ENCODE measurements at places on chromosomes 3 and 15. TPM values are rescaled to one million over a fixed set of nuclear protein-coding genes. Genes with fewer than 3 reads are reported as not detected.

DNA sequence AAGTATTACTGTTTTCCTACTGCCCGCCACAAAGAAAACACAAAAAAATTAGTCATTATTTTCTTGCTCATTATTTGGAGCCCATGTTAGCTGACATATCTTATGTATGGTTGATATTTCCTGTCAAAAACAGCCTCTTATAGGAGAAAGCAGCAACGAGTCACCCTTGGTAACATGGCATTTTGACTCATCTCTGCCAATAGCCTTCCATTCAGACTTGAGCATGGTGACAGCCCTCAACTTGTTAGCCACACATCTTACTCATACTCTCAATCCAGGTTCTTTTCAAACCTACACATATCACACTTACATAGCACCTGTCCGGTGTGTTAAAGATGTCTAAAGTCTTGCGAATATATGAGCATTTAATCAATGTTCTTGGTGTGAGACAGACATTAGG is 109.4 kb upstream of the SAMMSON start:
- H3K4me3 ChIP-seq = no peak overlapping the region
- peak; percentile 50 for DNase-seq

GRCh38 chr3:190601622-190602021 is 87.7 kb downstream of the IL1RAP start:
- H3K36me3 ChIP-seq = peaks cover 5% of the 10 kb centered on the region
- no peak overlapping the region for H3K27ac ChIP-seq
- peaks cover 8% of the 10 kb centered on the region for H3K4me1 ChIP-seq
- no peak overlapping the region for H3K4me3 ChIP-seq
- no peak for DNase-seq

- no peaks in the 10 kb centered on the region for H3K27me3 ChIP-seq
- H3K4me1 ChIP-seq = peaks cover 15% of the 10 kb centered on the region
- peak; percentile 72 for DNase-seq
- no peak overlapping the region for H3K4me3 ChIP-seq
- peaks cover 16% of the 10 kb centered on the region for H3K36me3 ChIP-seq
These were observed 1.3 kb downstream of the ELL3 start for GRCh38 chr15:43775411-43775965.

DNA sequence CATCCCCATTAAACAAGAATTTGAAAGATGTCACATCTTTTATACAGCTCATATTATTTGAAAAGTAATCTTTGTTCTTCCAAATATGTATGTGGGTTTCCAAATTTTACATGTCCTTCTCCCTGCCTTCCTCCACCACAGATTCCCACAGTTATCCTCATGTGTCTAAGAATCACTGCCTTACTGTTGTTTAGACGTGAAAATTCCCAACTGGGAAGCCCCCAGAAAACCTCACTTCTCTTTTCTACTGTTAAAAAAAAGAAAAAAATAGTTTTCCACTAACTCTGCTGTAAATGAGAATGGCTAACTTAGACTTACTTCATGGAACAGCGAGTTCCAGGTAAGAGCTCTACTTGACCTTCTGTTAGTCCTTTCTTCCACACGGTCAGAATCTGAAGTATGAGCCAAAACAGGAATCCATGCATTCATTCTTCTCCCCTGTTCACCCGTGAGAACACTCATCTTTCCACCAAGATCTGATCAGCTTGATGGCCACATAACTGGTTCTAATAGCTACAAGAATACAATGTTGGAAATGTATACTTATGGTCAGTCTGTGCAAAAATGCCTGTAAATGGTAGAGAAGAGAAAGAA is 17.9 kb upstream of the CSTA start:
- no peaks in the 10 kb centered on the region for H3K36me3 ChIP-seq
- peaks cover 14% of the 10 kb centered on the region for H3K27me3 ChIP-seq
- H3K27ac ChIP-seq = no peak overlapping the region
- DNase-seq = no peak
- H3K4me3 ChIP-seq = no peak overlapping the region
- H3K4me1 ChIP-seq = no peaks in the 10 kb centered on the region

DNA sequence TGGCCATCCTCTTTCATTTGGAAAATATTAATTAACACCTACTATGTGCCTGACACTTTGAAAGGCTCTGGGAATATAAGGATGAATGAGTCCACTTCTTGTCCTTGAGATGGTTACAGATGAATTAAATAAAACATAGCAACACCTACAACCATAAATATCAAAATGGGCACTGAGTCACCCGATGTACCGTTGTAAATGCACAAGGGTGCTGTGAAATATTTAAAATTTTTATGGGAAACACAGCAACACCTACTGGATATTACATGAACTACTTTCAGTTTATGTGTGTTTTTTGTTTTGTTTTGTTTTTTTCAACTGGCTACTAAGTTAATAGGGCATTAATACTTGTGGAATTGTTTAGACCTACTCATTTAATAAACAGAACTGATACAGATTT is 239.0 kb upstream of the NAALADL2 start:
- no peaks in the 10 kb centered on the region for H3K27me3 ChIP-seq
- no peak overlapping the region for H3K27ac ChIP-seq
- H3K4me3 ChIP-seq = no peak overlapping the region
- peak; percentile 50 for DNase-seq

- no peak for DNase-seq
- no peak overlapping the region for H3K27ac ChIP-seq
- peaks cover 6% of the 10 kb centered on the region for H3K27me3 ChIP-seq
- no peaks in the 10 kb centered on the region for H3K36me3 ChIP-seq
- peak overlapping the region; percentile 55 for H3K4me3 ChIP-seq
These were observed 994 bp downstream of the MESP1 start for GRCh38 chr15:89749951-89750559.

- H3K27ac ChIP-seq = no peak overlapping the region
- no peak for DNase-seq
- H3K36me3 ChIP-seq = no peaks in the 10 kb centered on the region
- no peaks in the 10 kb centered on the region for H3K27me3 ChIP-seq
These were observed 550.4 kb upstream of the ARPP21 start for GRCh38 chr3:35088943-35089342.

DNA sequence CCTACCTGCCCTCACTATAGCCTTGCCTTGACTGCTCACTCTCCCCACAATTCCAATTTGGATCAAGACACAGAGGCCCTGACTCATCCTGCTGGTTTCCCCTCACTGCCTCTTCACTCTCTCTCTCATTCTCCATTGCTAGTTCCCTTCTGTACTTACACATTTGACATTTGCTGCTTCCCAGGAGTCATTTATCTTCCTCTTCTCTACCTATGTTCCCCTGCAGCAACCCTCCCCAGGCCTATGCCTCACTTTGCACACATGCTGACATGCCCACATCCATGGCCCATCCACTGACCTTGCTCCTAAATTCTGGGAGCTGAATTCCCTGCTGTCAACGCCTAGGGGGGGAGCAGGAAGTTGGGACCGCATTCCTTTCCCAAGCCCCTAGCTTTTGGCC is 82.2 kb downstream of the SRGAP3 start:
- no peak overlapping the region for H3K4me3 ChIP-seq
- H3K27ac ChIP-seq = no peak overlapping the region
- no peaks in the 10 kb centered on the region for H3K36me3 ChIP-seq
- no peak for DNase-seq

DNA sequence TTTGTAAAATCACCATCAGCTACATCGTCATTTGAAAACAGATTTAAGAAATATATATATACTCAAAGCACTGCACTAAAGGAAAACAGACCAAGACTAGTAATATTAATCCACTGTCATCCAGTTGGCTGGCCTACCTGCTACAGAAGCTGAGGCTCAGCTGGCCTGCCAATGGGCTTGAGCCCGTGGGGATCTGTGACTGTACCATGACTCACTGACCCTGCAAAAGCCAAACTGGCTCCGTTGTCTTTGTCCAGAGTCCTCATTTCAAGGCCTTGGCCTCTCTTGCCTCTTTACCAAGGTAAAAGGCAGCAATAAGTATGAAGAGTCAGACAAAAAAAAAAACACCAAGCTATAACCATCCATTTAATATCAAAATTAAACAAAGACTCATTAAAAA is 463.5 kb upstream of the RASGRP1 start:
- peak overlapping the region; percentile 80 for H3K27ac ChIP-seq
- no peaks in the 10 kb centered on the region for H3K27me3 ChIP-seq
- DNase-seq = peak; percentile 61
- no peak overlapping the region for H3K4me3 ChIP-seq
- peaks cover 67% of the 10 kb centered on the region for H3K4me1 ChIP-seq

DNA sequence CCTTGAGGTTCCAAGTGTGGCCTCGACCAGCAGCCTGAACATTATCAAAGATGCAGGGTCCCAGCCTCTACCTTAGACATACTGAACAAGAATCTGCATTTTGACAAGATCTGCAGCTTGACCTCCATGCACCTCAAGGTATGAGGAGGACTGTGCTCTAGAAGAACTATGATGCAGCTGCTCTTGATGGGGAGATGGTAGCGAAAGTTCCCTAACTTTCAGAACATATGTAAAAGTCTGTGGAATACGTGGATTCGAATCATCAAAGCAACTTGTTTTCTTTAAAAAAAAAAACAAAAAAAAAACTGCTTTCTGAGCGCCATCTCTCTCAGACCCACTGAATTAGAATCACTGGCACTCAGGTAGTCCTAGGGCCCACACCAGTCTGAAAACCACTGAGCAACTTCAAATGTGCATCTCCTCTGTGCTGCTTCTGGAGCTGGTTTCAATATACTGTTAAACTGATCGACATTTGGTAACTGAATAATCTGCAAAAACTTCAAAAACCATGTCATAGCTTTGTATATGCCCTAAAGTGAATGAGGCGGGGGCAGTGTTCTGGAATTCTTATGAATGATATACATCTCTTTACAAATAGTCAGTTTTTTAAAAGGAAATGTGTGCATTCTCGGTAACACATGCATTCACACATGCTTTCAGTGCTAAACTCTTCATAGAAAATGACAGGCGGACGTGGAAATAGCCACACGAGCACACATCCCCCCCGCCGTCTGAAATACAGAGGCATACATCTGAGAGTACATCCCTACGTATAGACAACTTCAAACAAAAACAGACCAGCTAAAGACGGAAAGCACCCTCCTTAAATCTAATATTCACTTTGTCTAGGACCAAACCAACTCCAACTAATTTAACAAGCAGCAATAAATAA is 128.8 kb downstream of the FOXP1 start:
- no peak overlapping the region for H3K4me3 ChIP-seq
- no peaks in the 10 kb centered on the region for H3K27me3 ChIP-seq
- H3K36me3 ChIP-seq = no peaks in the 10 kb centered on the region
- DNase-seq = no peak

GRCh38 chr15:83784975-83785374 is 131.1 kb downstream of the ADAMTSL3 start:
- no peaks in the 10 kb centered on the region for H3K36me3 ChIP-seq
- H3K27me3 ChIP-seq = peaks cover 3% of the 10 kb centered on the region
- no peak overlapping the region for H3K4me3 ChIP-seq
- no peaks in the 10 kb centered on the region for H3K4me1 ChIP-seq
- no peak for DNase-seq

- peak; percentile 51 for DNase-seq
- no peaks in the 10 kb centered on the region for H3K27me3 ChIP-seq
- H3K4me3 ChIP-seq = no peak overlapping the region
- H3K4me1 ChIP-seq = 0 out of 2 replicates have a peak, but pooled peaks cover 8% of the 10 kb centered on the region
These were observed 166.6 kb downstream of the ANO10 start for GRCh38 chr3:43455233-43455632.

GRCh38 chr15:88628018-88628654 is 7.0 kb downstream of the AEN start:
- H3K27ac ChIP-seq = peak overlapping the region; percentile 40
- DNase-seq = no peak
- peaks cover 64% of the 10 kb centered on the region for H3K4me1 ChIP-seq
- H3K36me3 ChIP-seq = peaks cover 65% of the 10 kb centered on the region
- H3K27me3 ChIP-seq = no peaks in the 10 kb centered on the region

DNA sequence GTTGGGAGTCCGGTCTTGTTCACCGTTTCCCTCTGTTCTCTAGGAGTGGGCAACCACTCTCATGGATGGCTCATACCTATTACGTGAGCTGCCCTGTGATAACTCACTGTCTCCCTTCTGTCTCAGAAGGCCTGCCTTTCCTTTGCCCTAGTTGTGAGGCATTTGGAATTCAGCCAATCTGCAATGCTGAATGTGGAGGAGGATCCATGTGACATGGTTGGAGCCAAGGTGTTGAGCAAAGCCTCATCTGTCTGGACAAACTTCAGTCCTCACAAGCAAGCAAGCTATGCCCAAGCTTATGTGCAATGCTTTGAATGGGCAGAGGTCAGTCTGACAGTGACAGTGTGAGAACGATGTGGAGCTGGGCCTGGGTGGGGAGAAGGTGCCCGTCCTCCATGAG is 37.8 kb upstream of the ATP10A start:
- H3K4me3 ChIP-seq = no peak overlapping the region
- H3K36me3 ChIP-seq = no peaks in the 10 kb centered on the region
- H3K4me1 ChIP-seq = peaks cover 52% of the 10 kb centered on the region
- H3K27me3 ChIP-seq = peaks cover 10% of the 10 kb centered on the region

DNA sequence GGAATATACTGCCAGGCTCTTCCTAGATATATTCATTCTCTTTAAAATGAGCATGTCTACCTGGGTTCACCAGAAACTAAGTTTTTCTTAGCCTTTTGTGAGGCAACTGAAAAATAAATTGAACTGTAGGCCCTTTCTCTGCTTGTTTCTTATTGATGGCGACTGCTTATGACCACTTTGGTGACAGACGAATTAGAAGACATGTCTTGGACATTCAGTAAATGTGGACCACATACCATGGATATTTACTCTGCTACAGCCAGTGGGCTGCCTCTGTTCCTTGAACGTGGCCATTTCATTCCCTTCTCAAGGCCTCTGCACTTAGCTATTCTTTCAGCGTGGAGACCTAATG is 603 bp upstream of the SELENOK start:
- peak overlapping the region; percentile 98 for H3K27ac ChIP-seq
- no peak for DNase-seq
- H3K4me3 ChIP-seq = peak overlapping the region; percentile 92
- peaks cover 5% of the 10 kb centered on the region for H3K36me3 ChIP-seq

- H3K4me1 ChIP-seq = peaks cover 34% of the 10 kb centered on the region
- no peak overlapping the region for H3K4me3 ChIP-seq
- DNase-seq = no peak
- no peaks in the 10 kb centered on the region for H3K27me3 ChIP-seq
These were observed 667.8 kb upstream of the NAALADL2 start for GRCh38 chr3:174191380-174191779.

DNA sequence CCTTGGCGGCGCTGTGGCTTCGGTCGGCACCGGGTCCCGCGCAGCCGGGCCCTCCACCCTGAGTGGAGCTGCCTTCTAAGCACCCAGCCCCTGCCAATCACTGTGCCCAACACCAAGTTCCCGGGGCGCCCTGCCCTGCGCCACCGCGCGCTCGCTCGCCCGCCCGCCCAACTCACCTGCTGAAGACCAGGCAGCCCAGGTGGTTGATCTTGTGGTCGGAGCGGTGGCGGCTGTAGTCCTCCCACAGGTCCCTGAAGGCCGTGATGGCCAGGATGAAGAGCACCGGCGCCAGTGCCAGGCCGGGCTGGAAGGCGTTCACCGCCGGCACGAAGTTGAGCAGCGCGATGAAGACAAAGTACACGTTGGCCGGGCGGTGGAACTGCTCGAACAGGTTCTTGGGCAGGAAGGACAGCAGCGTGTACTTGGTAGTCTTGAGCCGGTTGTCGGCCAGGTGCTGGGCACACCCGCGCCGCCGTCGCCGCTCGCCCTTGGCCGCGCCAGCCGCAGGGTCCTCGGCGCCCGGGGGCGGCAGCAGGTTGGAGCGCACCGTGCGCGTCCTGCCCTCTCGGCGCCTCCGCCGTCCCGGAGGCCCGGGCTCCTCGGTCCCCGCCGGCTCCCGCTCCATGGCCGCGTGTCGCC is 536 bp downstream of the ATP10A start:
- peaks cover 1% of the 10 kb centered on the region for H3K27me3 ChIP-seq
- peaks cover 61% of the 10 kb centered on the region for H3K4me1 ChIP-seq
- DNase-seq = no peak
- H3K36me3 ChIP-seq = peaks cover 33% of the 10 kb centered on the region

FGF7 gene
- total RNA-seq = 15.5 TPM

MRPS22 gene
- total RNA-seq = 68.4 TPM
